Daoy (cell line): ENCODE measurements at places on chromosomes 2 and 18.

GRCh38 chr18:57727952-57728807, 74.9 kb downstream of the ATP8B1 start:
- no peak for DNase-seq

GRCh38 chr2:18253686-18254197, 306.7 kb downstream of the RDH14 start:
- no peak for DNase-seq

GRCh38 chr2:44569491-44569890, 207.7 kb downstream of the CAMKMT start:
- no peak for DNase-seq

GRCh38 chr2:26847307-26847654, 651 bp upstream of the DPYSL5 start:
- no peak for DNase-seq

DNA sequence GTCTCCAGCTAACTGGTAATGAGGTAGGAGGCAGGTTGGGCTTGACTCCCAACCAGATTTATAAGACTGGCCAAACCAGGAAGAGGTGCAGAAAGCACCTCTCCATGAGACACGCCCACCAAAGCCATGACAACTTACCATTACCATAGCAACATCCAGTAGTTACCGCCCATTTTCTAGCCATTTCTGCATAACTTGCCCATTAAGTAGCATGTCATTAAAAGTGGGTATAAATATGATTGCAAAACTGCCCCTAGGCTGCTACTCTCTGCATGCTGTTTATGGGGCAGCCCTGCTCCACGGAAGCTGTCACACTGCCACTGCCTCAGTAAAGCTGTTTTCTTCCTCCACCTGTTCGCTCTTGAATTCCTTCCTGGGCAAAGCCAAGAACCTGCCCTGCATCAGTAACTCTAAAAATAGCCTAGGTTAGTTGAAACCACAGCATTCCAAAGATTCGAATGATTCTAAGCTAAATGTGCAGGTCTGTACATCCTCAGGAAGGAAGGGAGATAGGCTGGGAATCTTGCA, 131.9 kb downstream of the ATL2 start:
- DNase-seq = no peak
